Ascending aorta (tissue), 2 donors: ENCODE measurements at places on chromosomes 3 and 15. TPM values are rescaled to one million over a fixed set of nuclear protein-coding genes. Genes with fewer than 3 reads are reported as not detected.

The IGDCC3 gene
- total RNA-seq = not detected

The PP2D1 gene
- total RNA-seq = not detected

The ERC2 gene
- 0.11 TPM for total RNA-seq

The APOD gene
- 236 TPM for total RNA-seq

The GPR87 gene
- total RNA-seq = not detected

The IL17RE gene
- 21.7 TPM for total RNA-seq

The DAZL gene
- total RNA-seq = not detected

The SERPINI2 gene
- total RNA-seq = not detected

- no peak for DNase-seq
These were observed 157.3 kb downstream of the LIPC start for GRCh38 chr15:58589047-58589446.

- no peak for DNase-seq
These were observed 83.3 kb downstream of the SEC22A start for GRCh38 chr3:123285066-123285465.

DNA sequence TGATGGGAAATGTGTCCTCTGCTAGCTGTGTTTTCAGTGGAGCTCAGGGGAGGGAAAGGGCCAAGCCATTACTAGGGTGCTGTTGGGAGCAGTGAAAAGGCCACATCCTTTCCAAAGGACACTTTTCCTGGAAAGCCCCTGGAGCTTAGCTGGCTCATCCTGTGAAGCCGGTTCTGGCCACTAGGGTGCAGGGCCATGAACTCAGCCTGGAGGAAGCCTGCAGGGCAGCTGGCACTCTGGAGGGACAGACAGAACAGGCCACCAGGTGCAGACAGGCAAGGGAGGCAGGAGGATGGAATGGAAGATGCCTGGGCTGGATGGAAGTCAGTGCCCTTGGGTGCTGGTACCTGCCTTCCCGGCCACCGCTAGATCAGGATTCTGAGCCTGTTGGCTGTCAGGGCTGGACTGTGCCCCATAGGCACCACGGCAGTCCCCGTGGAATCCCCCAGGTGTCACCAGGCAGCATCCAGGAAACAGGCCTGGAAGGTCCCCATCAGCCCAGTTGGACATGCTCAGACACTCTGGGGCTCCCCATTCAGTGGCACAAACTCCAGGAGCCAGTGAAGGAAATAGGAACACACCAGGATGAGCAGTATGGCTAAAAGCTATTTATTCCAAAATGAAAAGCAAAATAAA, 76.2 kb upstream of the C2CD4B start:
- peak; percentile 52 for DNase-seq

GRCh38 chr15:101332061-101332467, 37.0 kb upstream of the SNRPA1 start:
- no peak for DNase-seq

DNA sequence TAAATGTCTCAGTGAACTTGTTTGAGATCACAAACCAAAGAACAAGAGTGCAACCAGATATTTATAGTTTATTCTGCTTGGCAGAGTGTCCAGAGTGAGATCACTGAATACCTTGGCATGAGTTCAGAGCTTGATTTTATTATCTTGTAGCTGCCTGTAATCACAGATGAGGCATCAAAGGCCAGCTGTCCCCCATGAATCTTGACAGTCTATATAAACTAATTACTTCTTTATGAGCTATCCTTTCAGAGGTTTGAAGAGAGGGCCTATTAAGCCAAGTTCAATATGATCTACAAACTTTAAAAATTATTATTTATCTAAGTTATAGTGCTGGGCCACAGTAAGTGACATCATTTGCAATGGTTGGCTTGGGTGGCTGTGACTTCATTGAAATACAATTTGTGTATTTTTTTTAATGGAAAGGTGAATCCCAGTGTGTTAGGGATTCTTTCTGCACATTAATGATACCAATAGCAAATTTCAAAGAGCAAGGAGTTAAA, 251.5 kb downstream of the CLSTN2 start:
- DNase-seq = no peak

DNA sequence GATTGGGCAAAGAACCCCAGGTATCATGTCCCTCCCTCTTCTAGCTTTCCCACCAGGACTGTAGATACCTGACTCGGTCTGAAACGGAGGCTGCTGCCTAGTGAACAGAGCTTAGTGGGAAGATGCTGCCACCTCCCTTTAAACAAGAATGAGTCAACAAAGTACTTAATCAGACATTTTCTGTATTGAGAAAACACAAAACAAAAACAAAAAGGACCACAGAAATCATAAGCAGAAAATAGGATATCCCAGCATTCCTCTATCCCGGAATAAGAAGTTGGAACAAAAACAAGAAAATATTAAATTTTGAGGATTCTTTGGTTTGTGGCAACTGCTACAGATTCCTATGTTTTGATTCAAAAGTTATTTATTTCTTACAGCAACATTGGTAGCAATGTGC, 51.7 kb upstream of the COL8A1 start:
- DNase-seq = no peak

GRCh38 chr3:133424937-133425869, 25.3 kb downstream of the BFSP2 start:
- no peak for DNase-seq

DNA sequence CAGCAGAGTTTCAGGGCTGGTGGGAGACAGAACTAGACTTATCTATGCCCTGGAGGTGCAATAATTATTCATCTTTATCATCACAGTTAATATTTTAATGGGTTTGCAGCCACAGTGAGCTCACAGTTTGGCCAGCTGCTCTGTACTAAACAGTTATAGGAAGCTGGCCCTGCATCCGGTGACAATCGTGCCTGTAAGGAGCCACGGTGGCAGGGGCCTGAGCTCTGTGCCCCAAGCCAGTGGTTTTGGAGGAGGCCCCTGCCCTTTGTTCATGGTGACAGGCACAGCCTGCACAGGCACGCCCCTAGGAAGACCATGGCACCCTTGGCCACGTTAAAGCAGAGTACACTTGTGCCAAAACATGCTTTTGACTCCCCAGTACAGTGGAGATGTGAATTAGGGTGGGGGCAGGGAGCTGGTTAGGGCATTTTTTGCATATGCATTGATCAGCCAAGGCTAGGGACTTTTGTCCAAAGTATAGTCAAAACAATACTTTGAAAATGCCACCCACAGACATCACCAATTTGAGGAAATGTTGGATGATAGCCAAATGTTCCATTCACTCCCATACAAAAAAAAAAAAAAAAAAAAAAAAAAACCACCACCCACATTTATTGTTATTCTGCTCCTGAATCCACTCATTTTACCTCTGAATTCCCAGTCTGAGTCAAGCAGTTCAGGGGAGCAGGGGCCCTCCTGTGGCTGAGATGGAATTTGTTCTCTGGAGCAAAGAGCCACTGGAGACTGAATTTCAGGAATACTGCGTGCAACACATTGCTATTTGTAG, 3.4 kb upstream of the RFTN1 start:
- DNase-seq = no peak

DNA sequence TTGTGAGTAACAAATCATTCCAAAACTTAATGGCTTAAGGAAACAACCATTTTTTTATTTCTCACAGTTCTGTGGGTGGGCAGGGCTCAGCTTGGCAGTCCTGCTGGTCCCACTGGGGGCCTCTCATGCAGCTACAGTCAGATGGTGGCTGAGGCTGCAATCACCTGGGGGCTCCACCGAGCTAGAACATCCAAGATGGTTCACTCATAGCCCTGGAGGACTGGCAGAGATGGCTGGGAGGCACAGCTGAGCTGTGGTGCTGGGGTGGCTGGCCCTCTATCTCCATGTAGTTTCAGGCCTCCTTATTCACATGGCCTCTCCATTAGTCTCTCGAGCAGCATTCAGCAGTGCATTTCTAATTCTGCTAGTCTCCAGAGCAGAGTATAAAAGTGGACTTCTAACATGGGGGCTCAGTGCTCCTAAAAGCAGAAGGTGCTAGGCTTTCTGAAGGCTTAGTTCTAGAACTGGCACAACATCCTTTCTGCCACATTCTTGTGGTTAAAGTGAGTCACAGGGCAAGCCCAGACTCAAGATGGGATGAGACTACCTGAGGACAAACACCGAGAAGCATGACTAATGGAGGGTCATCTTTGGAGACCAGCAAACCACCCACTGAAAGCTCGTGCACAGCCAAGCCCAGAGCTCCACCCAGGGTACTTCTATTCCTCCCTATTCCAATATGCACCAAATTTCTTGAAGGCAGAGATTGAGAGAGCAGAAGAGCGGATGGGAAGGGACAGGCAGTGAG, 6.3 kb downstream of the CAV3 start:
- DNase-seq = no peak

GRCh38 chr3:30598668-30599545, 7.5 kb upstream of the TGFBR2 start:
- no peak for DNase-seq

DNA sequence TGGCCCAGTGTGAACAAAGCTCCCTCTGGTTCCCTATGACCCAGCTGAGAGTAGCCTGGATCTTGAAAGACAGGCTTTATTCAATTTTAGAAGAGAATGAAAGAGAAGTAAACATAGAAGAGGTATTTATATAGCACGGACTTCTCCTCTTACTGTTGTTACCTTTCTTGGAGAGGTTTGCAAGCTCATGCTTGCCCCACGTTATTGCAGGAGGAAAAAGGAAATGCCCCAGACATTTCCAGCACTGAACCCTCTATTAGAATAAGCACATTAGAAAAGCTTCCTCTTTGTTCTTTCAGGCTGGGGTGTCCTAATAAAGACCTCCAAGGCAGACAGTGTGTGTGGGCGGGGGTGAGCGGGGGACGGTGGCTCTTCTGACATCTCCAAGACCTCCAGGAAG, 98.7 kb upstream of the AGBL1 start:
- no peak for DNase-seq

- DNase-seq = no peak
These were observed 520 bp downstream of the SLC26A6 start for GRCh38 chr3:48634661-48635221.

GRCh38 chr3:127699416-127700300, 26.9 kb downstream of the ABTB1 start:
- no peak for DNase-seq

GRCh38 chr3:126850370-126851085, 132.4 kb upstream of the PLXNA1 start:
- DNase-seq = peak; percentile 33

DNA sequence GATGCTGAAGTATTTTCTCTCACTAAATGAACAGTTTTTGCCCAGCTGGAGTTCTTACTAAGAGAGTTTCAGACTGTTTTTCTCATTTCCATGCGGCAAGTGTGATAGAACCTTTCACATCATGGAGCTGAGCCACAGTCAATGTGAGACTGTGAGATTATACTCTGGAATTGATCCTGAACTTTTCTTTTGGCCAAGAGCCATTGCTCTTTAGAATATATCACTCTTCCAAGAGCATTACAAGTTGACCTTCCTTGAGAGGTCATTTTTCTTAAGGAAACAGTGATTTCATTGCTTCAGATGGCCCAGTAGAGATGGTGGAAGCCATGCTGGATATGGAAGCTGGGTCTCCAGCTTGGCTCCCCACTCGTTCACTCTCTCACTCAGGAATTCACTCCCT, 212.9 kb upstream of the UMPS start:
- DNase-seq = no peak

DNA sequence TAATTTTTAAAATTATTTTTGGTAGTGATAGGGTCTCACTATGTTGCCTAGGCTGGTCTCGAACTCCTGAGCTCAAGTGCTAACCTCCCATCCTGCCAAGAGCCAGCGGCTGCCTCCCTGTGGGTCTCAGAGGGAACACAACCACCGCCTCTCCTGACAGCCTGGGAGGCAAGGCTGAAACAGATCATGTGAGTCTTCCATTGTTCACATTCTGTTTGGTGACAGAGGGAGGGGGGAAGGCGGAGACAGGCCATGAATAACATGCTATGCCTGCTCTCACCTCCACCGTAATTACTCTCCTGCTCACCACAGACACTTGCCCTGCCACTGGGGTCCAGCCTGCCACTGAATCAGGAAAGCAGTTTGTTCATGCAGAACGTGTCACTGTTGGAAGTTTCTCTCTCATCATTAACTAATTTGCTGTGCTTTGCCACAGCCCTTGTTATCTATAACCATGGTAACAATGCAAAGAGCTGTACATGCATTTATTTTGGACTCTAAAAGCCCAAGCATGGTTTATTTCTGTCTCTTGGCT, 78.4 kb upstream of the RASGRF1 start:
- no peak for DNase-seq
